ENCODE measurements at places on chromosomes 7 and 10.

DNA sequence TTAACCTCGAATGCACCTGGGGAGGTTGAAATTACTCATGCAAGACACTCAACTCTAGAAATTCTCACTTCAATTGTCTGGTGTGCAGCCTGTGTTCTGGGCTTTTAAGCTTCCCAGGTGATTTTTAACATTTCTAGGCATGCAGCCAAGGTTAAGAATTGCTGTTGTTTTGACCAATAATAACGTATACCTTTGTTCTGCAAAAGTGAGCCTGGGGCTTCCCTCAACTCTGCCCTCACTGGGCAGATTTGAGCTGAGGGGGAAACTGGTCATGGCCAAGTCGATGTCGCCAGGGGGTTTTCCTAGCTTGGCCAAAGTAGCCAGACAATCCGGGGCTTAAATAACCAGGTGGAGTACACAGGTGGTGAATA is 568 bp downstream of the PRSS2 start:
- DNase-seq: no peak

GRCh38 chr10:86367152-86367951 is 757 bp upstream of the GRID1 start:
- no peak for DNase-seq

DNA sequence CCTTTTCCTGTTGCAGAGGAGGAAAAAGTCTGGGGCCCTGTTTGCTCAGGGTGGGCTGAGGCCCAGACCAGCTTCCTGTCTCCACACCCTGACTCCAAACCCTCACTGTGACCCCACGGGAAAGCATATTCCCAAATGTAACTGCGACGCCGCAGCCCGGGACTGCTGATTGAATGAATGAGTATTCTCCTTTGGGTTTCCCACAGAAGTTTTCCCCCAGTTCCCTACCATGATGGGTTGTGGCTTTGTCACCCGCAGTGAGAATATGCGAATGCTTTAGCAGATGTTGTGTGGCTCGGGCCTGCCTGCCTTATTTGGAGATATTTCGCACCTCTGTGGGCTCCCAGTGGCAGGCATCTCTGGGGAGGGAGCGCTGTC is 50.6 kb downstream of the MGMT start:
- DNase-seq: no peak

DNA sequence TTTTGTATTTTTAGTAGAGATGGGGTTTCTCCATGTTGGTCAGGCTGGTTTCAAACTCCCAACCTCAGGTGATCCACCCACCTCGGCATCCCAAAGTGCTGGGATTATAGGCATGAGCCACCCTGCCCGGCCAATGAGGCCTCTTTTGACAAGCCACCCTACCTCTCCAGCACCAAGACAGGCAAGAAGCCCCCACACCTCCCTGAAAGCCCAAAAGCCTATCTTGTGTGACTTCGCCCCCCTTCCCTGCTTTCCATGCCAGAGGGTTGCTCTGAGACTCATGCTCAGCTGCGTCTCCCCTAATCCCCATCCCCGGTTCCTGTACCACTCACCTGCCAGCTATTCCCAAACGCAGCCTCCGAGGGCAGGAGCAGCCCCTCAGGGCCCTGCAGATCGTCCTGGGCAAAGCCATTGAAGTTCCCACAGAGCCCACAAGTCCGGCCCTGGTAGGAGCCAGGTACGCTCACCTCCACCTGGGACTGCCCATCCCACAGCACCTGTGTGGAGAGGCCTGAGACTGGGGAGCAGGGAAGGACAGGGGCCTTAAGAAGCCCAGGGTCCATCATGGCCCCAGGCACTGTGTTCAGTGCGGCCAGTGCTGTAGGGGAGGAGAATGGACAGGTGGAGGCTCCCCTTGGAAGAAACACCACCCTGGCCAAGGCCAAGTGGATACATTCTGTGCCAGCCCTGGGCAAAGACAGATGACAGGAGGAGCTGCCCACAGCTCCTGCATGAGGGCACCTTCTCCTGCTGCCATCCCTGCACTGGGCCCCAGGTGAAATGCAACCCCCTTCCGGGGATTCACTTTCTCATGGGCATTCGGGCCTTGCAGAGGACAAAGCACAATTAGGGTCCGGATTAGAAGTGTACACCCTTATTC is 15.8 kb downstream of the ATP6V1F start:
- no peak for DNase-seq

GRCh38 chr10:88091490-88092061 is 228.2 kb downstream of the PTEN start:
- no peak for DNase-seq
